GM04503 (cell line): ENCODE measurements at places on chromosomes 7 and 10.

GRCh38 chr10:80015911-80016830, 62.3 kb upstream of the TMEM254 start:
- DNase-seq: no peak

GRCh38 chr7:124423863-124424262, 341.7 kb downstream of the GPR37 start:
- DNase-seq: no peak

GRCh38 chr7:123131961-123132360, 67.8 kb downstream of the SLC13A1 start:
- no peak for DNase-seq

- DNase-seq: no peak
Measured at GRCh38 chr7:152883858-152884257, 124.3 kb downstream of the ACTR3B start.

GRCh38 chr7:137930581-137930980, 71.3 kb downstream of the CREB3L2 start:
- DNase-seq: peak; percentile 58

DNA sequence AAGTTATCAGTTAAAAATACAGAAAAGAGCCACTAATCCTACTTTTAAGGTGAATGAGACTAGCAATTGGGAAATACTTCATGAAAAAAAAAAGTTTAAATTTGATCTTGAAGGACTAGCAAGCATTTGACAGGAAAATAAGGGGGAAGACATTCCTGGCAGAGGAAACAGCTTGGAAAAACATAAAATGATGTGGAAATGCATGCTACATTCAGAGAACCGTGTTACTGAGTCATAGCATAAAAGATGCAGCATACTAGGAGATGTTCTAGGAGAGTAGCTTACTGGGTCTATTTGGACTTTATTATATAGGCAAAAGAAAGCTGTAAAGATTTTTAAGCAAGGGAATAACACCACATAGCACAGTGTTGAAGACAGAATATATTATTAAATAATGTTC, 108.6 kb upstream of the COL1A2 start:
- no peak for DNase-seq

- DNase-seq: no peak
Measured at GRCh38 chr10:99781734-99782429, 558 bp upstream of the ABCC2 start.

DNA sequence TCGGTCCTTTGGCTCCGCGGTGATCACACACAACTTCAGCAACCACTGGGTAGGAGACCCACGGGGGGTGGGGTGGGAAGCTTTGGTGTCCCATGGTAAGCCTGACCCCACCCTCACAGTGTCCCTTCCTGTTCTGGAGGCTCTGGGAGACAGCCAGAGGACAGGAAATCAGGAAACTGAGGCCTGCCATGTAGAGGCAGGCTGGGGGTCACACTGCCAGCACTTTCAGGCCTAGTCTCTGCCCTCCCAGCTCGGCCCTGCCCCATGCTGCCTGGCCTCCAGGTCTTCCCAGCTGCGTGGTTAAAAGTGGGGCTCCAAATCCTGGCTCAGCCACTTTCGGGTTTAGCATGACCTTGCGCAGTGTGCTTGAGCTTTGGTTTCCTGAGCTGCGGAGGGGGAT, 10.9 kb downstream of the AQP1 start:
- DNase-seq: no peak

- DNase-seq: no peak
Measured at GRCh38 chr10:31508882-31509281, 189.9 kb downstream of the ZEB1 start.

GRCh38 chr10:64142395-64142794, 621.2 kb downstream of the REEP3 start:
- DNase-seq: no peak

DNA sequence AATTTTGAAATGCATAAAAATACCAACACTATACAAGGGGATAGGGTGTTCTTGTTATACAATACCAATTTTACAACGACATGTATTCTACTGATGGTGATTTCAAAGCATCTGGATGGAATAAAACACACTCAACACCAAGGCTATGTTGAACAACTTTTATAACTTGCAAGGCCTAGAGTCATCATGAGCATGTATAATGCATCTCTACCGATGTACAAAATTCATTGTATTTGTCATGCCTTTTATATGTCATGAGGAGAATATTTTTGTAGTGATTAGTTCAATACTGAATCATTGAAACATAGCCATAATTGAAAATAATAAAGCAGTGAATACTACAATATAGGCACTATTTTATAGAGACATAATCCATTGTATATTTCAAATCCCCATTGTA, 160.2 kb downstream of the ETV1 start:
- DNase-seq: no peak

DNA sequence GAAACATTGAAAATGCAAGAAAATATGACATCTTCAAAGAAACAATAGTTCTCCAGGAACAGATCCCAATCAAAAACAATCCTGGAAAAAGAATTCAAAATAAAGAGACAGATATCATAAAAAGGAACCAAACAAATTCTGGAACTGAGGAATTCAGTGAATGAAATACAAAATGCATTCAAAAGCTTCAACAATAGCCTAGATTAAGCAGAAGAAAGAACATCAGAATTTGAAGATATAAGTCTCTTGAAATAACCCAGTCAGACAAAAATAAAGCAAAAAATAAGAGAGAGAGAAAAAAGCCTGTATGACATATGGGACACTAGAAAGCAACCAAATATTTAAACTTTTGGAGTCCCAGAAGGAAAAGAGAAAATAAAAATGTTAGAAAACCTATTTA, 60.3 kb downstream of the MINPP1 start:
- DNase-seq: no peak

DNA sequence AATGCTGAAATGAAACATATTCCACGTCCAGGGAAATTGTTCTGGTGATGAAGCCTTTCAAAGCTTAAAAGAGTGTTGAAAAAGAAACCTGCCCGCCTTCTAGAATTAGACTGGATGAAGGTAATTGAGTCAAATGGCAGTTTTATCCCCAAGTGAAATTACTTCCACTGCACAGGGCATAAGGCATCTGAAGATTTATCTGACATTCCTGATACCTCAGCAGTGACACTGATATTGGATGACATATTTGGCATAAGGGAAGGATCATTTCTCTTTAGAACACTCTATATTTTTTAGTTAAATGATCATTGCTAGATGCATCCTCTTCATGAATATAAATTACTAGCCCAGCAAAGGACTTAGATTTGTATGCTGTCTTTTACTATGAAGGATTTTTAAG, 229.6 kb upstream of the TPK1 start:
- no peak for DNase-seq
